ENCODE measurements at places on chromosomes 11 and 22.

- DNase-seq: no peak
Measured at GRCh38 chr11:118628861-118629549, 21.6 kb downstream of the PHLDB1 start.

DNA sequence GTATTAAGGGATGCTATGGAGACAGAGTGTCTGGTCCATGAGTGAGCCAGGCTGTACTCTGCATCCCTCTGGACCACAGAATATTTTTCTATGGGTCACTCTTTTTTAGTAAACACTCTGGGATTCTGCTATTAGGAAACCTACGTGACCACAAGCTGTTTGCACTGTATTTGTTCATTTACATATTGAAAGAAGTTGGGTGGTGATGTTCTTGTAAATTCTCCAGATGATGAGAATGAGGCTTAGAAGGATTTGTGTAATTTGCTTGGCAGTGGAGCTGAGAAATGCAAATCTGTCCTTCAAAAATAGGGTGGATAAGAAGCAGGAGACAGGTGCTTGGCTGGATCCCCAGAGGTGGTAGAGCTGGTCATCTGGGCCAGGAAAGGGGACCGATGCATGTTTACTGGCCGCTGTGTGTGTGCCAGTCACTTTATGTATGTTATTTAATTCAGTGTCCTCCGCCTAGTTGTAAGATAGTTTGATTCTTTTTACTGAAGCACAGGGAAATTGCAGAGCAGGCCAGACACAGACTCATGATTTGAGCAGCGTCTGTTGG is 63.7 kb upstream of the HEPHL1 start:
- DNase-seq: no peak

GRCh38 chr11:120061761-120062560 is 76.0 kb downstream of the TRIM29 start:
- DNase-seq: no peak

DNA sequence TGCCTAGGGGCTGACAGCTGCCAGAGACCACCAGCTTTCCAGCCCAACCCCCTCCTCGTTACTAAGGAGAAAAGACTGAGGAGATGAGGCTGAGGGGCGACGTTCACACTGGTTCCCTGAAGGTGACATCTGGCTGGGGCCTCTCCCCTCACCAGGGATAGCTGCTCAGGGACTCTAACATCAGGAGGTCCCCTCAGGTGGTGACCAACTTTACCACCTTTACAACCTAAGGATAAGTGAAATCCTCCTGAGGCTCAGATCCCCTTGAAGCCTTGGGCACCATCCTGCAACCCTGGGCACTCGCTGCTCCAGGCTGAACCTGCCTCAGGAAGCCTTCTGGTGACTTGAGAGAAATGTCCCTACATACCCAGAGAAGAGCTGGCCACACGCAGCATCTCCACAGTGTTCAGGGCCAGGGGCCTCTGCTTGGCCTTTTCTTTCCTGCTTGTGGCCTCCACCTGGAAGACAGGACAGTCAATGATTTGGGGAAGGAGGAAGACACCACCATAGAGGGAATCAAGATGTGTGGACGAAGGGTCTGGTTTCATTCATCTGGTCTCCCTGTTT is 12.4 kb upstream of the PPM1F start:
- DNase-seq: no peak

DNA sequence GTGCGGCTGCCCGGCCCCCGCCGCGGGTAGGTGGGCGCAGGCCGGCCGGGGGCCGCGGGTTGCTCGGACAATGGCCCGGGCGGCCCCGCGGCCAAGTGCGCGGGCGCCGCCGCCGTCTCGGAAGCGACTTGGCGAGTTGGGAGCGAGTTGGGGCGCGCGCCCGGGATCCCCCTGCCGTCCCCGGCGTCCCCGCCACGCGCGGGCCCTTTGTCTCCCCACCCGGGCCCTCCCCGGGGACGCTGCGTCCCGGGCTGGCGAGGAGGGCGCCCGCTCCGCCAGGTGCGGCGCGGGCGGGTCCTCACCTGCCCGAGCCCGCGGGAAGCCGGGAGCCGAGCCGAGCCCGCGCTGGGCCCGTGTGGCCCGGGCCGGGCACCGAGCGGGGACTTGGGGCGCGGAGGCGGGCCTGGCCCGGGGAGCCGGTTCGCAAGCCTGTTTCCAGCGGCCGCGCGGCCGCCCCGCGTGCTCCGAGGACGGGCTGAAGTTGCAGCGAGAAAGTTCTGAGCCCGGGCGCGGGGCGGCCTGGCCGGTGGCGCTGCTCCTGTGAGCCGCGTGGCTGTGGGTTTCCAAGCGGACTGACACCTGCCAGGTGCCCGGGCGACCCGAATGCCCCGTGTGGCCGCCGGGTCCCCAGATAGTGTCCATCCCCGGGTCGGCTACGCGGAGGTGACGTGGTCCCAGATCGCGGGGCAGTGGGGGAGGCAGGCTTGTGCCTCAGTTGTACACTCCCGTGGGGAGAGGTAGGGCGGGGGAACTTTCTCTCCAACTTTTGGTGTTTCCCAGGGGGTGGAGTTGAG is 586 bp downstream of the LRP5 start:
- no peak for DNase-seq

- DNase-seq: no peak
Measured at GRCh38 chr11:99682646-99683045, 661.9 kb downstream of the CNTN5 start.

DNA sequence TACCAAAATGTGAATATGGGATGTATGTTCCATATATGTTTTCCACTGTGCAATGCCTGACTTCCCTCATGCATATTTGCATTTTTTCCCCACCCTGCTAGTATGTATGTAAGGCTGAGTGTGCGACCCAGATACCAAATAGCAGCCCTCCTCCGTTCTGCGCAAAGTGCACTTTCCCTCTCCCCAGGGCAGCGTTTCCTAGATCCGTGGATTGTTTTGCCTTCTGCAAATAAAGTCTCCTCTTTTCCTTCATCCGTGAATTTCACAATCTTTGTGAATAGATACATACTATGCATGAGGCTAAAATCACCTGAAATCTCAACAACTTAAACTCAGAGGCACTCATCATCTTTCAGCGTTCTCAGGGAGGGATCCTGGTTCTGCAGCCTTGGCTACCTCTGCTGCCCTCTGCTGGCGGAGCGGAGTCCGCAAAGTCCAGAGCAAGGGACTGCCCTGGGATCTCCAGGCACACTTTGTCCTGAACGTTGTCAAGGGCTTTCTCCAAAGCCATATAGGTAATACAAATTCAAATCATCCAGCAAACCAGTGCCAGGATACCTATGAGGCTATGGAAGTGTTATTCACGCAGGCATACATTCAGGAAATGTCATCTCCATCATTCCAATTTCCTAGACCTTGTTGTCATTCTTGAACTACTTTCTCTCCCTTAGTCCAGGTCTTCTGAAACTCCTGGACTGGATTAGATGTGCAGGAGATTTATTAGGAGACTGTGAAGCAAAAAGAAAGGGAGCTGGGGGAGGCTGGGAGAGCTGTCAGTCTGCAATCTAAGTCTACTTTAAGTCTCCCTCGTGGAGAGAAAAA is 53.1 kb downstream of the CNTF start:
- DNase-seq: peak; percentile 29

GRCh38 chr11:14908214-14908880 is 16.3 kb upstream of the CYP2R1 start:
- DNase-seq: no peak

DNA sequence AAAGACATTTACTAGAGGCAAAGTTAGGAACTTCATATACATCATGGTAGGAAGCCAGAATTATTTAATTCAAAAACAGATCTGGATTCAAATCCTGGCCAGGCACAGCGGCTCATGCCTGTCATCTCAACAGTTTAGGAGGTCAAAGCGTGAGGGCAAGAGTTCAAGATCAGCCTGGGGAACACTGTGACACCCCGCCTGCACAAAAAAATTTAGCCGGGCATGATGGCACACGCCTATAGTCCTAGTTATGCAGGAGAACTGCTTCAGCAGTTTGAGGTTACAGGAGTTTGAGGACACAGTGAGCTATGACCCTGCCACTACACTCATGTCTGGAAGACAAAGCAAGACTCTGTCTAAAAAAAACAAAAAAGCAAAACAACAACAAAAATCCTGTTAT is 8.9 kb downstream of the MRTFA start:
- DNase-seq: no peak

- DNase-seq: no peak
Measured at GRCh38 chr11:6350043-6350442, 29.7 kb upstream of the CAVIN3 start.

- no peak for DNase-seq
Measured at GRCh38 chr11:64340671-64341335, 799 bp downstream of the CCDC88B start.

Measured in amygdala (tissue), 56 donors.